Lower lobe of right lung (tissue), 2 donors: ENCODE measurements at places on chromosomes 11 and 22.

- DNase-seq = no peak
- no peak overlapping the region for H3K27ac ChIP-seq
- no peak overlapping the region for H3K4me3 ChIP-seq
- H3K36me3 ChIP-seq = no peaks in the 10 kb centered on the region
- peaks cover 22% of the 10 kb centered on the region for H3K4me1 ChIP-seq
- H3K27me3 ChIP-seq = no peaks in the 10 kb centered on the region
Measured at GRCh38 chr11:11449327-11449726, 96.3 kb upstream of the CSNK2A3 start.

GRCh38 chr11:47378010-47378835, at the start of gene SPI1:
Gene SPI1, minus strand, starts transcription at chr11:47378547. Its CDS starts 194 bp downstream, at chr11:47378353.
- DNase-seq = peak; percentile 91
- H3K27me3 ChIP-seq = no peaks in the 10 kb centered on the region

DNA sequence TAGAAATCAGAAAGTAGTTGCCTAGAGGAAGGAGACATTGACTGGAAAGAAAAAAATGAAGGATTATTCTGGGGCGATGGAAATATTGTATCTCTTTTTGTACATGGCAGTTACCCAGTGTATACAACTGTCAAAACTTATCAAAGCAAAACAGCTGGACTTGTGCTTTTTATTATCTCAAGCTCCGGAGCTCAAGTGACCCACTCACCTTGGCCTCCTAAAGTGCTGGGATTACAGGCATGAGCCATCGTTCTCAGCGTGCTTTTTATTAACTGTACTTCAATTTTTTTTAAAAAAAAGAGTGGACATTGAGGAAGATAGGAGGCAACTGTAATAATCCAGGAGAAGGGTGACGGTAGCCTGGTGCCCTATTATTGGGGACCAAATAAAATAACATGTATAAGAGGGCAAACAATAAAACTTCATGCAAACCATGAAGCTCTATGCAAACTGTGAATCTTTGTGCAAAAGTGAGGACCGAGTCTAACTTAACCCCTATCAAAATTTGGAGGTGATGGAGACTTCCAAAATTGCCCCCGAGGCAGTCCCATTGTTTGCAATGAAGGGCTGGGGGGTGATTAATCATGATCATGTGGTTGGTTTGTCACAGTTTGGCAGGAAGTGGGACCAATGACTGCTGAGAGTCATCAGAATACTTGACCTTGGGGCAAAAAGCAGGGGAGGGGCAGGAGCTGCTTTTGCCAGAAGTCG, 23.5 kb downstream of the FZD4 start:
- H3K27me3 ChIP-seq = no peaks in the 10 kb centered on the region
- no peak for DNase-seq
- H3K4me1 ChIP-seq = peaks cover 24% of the 10 kb centered on the region
- no peak overlapping the region for H3K27ac ChIP-seq

- no peak for DNase-seq
- H3K27me3 ChIP-seq = peaks cover 4% of the 10 kb centered on the region
- H3K36me3 ChIP-seq = no peaks in the 10 kb centered on the region
- H3K27ac ChIP-seq = no peak overlapping the region
Measured at GRCh38 chr11:2211113-2211971, 39.7 kb upstream of the TH start.

DNA sequence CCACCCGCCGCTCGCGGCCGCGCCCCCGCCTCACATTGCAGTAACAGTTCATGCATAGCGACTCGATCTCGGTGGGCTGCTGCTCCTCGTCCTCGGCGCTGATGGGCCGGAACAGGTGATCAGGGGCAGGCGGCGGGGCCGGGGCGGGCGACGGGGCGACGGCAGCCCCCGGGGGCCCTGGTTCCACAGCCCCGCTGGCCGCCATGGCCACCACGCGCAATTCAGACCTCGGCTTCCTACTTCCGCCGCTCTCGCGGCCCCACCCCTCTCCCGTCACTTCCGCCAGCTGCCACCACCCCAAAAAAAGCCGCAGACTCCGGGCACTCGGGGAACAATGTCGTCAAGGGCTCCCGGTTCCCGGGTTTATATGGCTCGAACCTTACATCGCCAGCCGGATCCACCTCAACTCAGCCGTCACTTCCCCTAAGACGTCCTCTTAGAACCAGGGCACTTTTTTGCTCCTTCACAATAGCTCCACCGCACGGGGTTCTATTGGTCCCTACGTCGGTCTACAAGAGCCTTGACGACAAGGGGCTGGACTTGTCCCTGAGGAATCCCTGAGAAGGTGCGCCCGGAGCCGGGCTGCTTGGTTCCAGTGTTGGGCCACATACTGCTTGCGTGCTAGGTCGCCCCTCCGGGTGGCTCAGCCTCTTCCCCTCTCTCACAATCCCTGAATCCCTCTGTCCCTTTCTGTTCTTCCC, at the start of gene ZPR1:
Gene ZPR1 (minus strand): TSS at position 238 of the 701 bp plus-strand sequence. CDS start 33 bp downstream, at position 205.
- H3K27ac ChIP-seq = peak within 1 kb of the TSS; percentile 94
- H3K36me3 ChIP-seq = peaks cover 39% of the 10 kb centered on the region
- peak within 1 kb of the TSS; percentile 94 for H3K4me3 ChIP-seq
- DNase-seq = peak; percentile 93
- peaks cover 31% of the 10 kb centered on the region for H3K4me1 ChIP-seq

DNA sequence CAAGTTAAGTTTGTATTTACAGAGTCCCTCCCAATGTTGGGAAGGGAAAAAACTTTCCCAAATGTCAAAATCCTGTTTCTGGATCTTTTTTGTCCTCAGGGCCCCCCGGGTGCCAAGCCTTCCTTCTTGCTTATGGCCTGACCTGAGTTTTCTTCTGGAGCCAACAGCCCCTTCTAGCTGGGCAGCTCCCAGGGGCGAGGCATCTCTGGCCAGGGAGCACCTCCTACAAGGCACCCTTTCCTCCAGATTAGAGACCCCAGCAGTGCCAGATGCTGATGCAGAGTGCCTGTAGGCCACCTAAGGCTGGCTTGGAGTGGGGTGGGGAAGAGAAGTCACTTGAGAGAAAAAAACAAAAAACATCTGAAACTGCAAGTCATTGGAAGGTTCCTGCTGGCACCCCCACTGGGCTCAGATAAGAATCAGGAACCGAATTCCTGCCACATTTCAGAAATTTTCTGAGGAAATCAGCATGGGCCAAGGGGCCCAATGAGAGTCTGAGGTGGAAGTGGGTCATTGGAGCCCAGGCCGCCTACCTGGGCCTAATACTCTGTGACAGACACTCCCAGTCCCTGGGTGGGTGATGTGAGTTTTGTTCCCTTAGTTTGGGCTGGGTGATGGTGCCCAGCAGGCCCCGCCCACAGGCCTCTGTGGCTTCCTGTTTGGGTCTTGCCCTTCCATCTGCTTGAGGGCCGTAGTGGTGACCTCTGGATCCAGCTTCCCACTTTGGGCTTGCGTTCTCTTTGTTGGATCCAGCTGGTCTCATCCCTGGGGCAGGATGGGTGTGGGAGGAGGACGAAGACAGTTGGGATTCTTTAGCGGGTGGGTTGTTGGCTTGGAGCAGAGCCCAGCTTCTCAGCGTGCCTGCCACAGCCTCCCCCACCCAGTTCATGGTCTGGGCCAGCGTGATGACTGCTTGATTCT, 40.6 kb downstream of the PARVA start:
- no peak for DNase-seq
- H3K4me1 ChIP-seq = peaks cover 20% of the 10 kb centered on the region
- H3K36me3 ChIP-seq = no peaks in the 10 kb centered on the region

- H3K27me3 ChIP-seq = no peaks in the 10 kb centered on the region
- no peak for DNase-seq
- no peaks in the 10 kb centered on the region for H3K4me1 ChIP-seq
- no peaks in the 10 kb centered on the region for H3K36me3 ChIP-seq
- no peak overlapping the region for H3K4me3 ChIP-seq
Measured at GRCh38 chr11:122159173-122159721, 43.2 kb upstream of the BLID start.

DNA sequence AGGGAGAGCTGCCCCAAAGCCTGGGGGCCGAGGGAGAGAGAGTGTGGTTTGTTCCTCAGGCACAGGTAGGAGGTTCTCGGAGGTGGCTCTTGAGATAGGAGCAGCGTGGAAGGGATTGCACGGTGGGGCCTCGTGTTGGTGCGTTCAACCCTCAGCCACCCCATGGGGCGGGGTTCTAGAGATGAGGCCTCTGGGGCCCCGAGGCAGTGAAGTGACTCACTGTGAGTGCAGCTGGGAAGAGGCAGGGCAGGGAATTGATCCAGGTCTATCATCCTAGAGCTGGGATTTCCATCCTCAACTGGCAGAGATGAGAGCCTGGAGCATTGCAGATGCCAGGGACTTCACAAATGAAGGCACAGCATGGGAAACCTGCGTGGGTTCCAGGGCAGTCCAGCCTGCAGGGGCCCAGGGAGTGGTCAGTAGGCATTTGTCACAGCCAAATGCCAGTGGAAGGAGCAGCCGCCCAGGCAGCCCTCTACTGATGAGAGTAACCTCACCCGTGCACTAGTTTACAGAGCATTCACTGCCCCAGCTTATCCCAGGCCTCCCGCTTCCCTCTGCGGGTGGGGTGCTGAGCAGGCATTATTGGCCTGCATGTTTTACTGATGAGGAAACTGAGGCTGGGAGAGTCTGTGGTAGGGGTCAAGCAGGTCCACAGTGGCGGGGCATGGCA, 5.1 kb upstream of the SMARCB1 start:
- H3K36me3 ChIP-seq = no peaks in the 10 kb centered on the region
- no peak overlapping the region for H3K27ac ChIP-seq
- no peaks in the 10 kb centered on the region for H3K27me3 ChIP-seq
- peaks cover 7% of the 10 kb centered on the region for H3K4me1 ChIP-seq
- DNase-seq = no peak

- H3K27me3 ChIP-seq = no peaks in the 10 kb centered on the region
- no peaks in the 10 kb centered on the region for H3K36me3 ChIP-seq
- no peak overlapping the region for H3K27ac ChIP-seq
- no peak overlapping the region for H3K4me3 ChIP-seq
- no peak for DNase-seq
Measured at GRCh38 chr11:36313750-36314433, 17.8 kb downstream of the PRR5L start.

GRCh38 chr11:33700063-33700501, 544 bp downstream of the C11orf91 start:
- H3K4me1 ChIP-seq = peaks cover 56% of the 10 kb centered on the region
- H3K36me3 ChIP-seq = peaks cover 5% of the 10 kb centered on the region
- H3K27ac ChIP-seq = peak overlapping the region; percentile 80
- H3K27me3 ChIP-seq = no peaks in the 10 kb centered on the region
- H3K4me3 ChIP-seq = peak overlapping the region; percentile 64

DNA sequence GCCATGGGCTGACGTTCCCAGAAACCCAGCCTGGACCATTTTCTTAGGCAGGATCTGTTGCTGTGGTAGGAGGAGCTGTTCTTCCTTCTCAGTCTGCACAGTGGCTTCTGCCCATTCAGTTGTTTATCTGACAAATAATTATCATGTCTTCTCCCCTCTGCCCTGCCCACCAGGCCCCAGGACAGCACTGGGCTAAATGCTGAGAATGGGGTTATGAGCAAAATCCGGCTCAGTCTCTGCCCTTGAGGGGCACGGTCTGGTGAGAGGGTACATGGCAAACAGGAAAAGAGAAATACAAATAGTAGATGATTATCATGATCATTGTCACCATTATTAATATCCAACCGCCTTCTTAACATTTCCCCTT, 42.9 kb downstream of the C11orf96 start:
- peaks cover 78% of the 10 kb centered on the region for H3K4me1 ChIP-seq
- DNase-seq = no peak
- H3K4me3 ChIP-seq = no peak overlapping the region
- H3K27ac ChIP-seq = peak overlapping the region; percentile 36

DNA sequence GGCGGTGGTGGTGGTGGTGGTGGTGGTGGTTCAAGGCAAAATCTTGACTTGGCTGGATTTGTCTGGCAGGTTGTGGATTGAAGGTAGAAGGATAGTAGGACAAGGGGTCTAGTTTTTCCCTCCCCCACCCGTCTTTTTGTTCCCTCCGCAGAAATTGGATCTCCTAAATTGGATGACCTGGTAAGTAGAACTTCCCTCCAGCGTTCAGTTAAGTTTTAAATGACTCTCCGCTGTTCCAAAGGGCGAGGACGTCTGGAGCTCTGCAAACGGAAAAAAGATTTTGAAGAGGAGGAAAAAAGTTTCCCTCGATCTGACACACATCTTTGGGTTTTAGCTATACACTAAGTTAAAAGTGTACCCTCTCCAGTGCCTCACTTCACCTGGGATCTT, 422 bp upstream of the LGR4 start:
- H3K27me3 ChIP-seq = peaks cover 13% of the 10 kb centered on the region
- peaks cover 24% of the 10 kb centered on the region for H3K4me1 ChIP-seq
- H3K36me3 ChIP-seq = no peaks in the 10 kb centered on the region
- H3K27ac ChIP-seq = no peak overlapping the region

DNA sequence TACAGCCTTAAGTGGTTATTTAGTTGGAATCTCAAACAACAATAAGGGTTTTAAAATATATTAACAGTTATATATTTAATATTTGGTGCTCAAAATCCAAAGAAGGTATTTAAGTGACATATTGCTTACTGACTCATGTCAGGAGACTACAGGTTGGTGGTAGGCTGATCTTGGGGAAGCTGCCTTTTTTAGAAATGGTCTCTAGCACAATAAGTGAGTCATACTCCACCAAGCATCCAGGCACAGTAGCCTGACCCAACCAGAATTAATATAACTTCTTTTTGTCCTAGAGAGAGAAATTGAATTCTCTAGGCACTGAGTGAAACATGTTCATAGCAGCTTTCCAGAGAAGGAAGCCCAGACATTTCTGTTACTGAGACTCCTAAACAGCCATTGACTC, 868.5 kb upstream of the TENM4 start:
- no peak for DNase-seq
- no peaks in the 10 kb centered on the region for H3K27me3 ChIP-seq
- H3K36me3 ChIP-seq = no peaks in the 10 kb centered on the region
- no peak overlapping the region for H3K4me3 ChIP-seq

DNA sequence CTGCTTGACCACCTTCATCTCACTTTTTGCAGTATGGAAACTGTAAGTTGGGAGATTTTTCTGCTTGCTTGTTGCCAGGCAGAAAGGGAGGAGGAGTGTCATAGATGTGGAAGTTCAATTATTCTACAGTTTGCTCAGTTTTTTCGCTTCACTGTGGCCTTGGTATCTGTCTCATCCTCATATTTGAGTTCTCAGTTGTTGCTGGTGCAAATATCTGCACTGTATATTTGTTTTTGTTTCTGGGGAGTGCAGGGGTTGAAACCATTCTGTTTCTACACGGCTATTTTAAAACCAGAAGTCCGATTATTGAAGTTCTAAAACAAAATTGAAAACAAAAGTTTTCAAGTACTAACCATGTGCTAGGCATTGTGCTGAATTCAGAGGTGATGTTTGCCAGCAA, 153.4 kb downstream of the JRKL start:
- DNase-seq = no peak
- no peak overlapping the region for H3K4me3 ChIP-seq
- no peaks in the 10 kb centered on the region for H3K36me3 ChIP-seq
- H3K4me1 ChIP-seq = no peaks in the 10 kb centered on the region

- no peaks in the 10 kb centered on the region for H3K36me3 ChIP-seq
- H3K27ac ChIP-seq = no peak overlapping the region
- DNase-seq = no peak
- no peaks in the 10 kb centered on the region for H3K27me3 ChIP-seq
- no peaks in the 10 kb centered on the region for H3K4me1 ChIP-seq
Measured at GRCh38 chr11:17873586-17873985, 139.0 kb downstream of the KCNC1 start.

GRCh38 chr11:2345050-2345449, 32.1 kb upstream of the CD81 start:
- H3K4me3 ChIP-seq = no peak overlapping the region
- no peak for DNase-seq
- H3K4me1 ChIP-seq = no peaks in the 10 kb centered on the region
- no peak overlapping the region for H3K27ac ChIP-seq
- H3K27me3 ChIP-seq = no peaks in the 10 kb centered on the region
